ENCODE measurements at places on chromosomes 7 and 10.

DNA sequence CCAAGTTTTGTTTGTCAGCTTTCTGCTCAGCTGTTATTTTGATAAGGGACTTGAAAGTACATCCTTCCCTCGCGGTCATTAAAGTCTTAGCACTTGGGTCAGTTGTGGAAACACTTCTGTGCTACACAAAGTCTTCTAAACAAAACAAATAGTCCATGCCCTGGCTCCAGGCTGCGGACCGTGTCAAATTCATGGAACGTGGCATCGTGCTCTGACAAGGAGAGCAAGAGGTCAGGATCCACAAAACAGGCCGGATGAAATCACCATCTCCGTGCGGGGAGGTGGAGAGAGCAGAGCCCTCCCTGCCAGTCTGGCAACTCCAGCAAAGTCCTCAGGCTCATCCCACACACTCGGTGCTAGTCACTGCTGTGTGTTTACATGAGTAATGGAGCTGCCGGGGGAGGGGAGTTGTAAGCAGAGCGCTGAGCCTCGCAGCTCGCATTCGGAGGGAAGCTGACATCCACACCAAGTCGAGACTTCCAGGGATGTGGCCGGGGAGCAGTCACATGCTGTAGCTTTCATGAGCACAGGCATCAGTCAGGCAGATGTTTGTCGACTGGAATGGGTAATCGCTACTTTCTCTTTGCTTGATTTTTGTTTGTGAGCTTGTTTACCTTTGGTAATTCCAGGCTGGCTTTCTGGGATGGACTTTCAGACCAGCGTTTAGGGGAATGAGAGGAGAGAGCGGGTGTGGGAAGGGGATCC lies 147.6 kb downstream of the ARID5B start:
- DNase-seq: peak; percentile 25

GRCh38 chr7:44587843-44588711 lies 6.0 kb upstream of the TMED4 start:
- no peak for DNase-seq

DNA sequence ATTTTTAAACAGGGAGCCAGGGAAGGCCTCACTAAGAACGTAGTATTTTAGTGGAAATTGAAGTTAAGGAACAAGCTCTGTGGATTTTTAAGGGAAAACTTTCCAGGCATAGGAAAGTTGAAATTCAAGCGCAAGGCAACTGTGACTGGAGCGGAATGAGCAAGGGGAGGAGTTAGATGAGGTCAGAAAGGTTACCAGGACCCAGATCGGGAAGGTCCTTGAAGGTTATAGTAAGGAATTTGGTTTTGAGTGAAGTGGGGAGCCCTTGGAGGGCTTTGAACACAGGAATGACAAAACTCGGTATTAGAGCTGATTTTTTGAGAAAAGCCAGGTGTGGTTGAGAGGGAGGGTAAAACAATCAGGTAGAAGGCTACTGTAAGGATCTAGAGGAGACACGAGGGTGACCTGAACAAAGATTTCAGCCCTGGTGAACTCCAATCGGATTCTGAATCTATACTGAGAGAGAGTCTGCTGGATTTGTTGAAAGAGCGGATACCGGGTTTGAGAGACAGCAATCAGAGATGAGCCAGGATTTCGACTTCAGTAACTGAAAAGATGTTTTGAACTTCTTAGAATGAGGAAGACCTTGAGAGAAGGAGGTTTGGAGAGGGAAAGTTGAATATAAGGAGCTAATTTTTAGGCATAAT lies 1013.9 kb downstream of the NRG3 start:
- DNase-seq: no peak

GRCh38 chr10:123038782-123039631 lies 30.2 kb downstream of the ACADSB start:
- DNase-seq: no peak

DNA sequence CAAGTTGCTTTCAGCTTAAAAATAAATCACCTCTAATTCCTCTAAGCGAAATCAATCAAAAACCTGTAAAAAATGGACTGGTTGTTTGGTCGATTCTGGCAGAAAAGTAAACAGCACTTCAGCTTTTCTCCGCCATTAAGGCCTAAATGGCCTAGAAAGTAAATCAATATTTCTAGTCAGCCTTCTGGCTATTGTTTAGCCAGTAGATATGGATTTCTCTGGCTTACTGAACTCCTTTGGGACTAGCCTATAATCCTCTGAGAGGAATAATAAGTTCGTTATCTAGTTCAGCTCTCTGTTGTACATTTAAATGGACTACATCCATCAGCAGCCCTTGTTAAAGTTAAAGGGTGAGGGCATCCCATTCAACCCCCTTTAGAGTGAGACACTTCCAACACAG lies 400.1 kb upstream of the ETV1 start:
- no peak for DNase-seq

- no peak for DNase-seq
Observed at GRCh38 chr7:130124711-130125110, 54.4 kb downstream of the KLHDC10 start.

- no peak for DNase-seq
Observed at GRCh38 chr10:16724509-16724908, 92.7 kb downstream of the RSU1 start.

- no peak for DNase-seq
Observed at GRCh38 chr7:135370656-135371055, 137.0 kb downstream of the STRA8 start.

DNA sequence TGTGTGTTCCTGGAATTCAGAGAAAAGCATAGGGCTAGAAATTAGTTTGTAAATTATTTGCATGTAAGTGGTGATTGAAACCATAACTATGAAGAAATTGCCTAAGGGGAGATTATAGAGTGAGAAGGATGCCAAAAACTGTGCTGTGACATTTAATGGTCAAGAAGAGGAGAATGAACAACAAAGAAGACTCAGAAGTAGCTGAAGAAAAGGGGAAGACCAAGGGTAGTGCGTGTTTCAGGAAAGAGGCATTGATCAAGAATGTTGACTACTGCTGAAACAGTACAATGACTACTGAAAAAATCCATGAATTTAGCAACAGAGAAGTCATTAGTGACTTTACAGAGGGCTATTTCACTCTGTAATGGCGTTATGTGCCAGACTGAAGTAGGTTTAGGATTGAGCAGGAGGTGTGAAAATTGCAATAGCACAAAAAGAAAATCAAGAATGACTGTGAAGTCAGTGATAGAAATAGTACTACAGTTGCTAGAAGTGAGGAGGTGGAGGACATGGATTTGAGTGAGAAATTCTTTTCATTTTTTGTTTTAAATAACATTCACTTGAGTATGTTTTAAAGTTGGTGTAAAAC lies 28.9 kb upstream of the SAMD9L start:
- no peak for DNase-seq

GRCh38 chr7:141702892-141703291 lies 926 bp upstream of the DENND11 start:
- DNase-seq: no peak

DNA sequence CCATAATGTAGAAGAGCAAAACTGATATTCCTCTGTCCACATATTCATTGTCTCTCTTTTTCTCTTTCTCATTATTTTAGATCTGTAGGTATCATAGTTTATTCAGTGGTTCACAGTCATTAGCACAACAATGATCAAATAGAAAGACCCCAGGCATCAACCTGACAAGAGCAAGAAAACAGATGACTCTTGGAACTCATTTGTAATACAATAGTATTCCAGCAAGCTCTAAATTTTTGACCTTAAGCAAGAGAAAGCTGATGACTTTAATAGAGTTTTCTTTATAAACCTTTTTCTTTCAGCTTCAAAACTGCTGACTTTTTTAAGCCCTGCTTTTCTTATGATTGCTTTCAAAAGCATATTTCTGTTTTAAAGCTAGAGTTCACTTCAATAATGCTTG lies 507.5 kb upstream of the SORCS1 start:
- no peak for DNase-seq

DNA sequence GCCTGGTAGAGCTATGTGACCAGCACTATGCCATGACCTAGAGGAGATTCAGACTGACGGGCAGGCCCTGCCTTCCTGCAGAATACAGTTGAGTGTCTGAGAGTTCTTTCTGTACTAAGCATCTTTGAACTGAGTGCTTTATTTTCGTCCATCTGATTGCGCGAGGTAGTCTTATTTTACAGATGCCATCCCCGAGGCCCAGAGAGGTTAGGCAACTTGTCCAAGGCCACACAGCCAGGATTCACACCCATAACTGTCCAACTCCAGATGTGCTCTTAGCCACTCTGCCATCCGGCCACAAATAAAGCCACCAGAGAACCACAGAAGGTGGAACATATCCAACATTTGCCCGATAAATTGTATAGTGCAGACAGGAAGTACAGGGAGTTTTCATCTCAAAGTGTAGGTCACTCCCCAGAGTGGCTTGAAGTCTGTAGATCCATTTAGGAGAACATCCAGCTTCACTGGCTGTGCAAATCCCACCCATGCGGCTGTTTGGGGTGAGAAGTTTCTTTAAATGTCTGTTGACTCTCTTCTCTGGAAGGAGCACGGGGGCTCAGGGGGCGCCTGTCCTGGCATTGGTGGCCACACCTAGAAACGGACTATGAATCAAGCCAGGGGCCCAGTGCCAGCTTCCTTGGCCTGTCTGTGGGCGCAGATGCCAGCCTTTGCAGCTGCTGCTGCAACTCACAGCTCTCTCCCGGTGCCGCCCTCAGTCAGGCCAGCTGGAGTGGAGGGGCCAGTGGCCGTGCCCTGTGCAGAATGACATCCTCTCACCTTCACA lies 11.1 kb downstream of the CHST3 start:
- no peak for DNase-seq

- DNase-seq: no peak
Observed at GRCh38 chr7:74657692-74658177, at the start of gene GTF2I. GTF2I (plus strand) TSS chr7:74657718; CDS start chr7:74689129, 31,411 bp downstream.

DNA sequence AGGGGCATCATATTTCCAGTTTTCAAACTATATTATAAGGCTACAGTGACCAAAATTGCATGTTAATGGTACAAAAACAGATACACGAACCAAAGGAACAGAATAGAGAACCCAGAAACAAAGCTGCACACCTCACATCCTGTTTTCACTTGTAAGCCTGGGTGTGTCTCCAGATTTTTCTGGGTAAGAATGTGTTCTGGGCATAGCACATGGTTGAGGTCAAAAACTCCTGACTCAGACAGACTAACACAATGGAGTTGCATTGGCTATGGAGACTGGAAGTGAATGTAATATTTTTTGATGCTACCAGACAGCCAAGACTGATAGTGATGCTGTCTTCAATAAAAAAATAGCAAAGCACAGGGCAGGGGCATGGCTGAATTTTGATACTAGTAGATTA lies 1175.2 kb downstream of the NXPH1 start:
- DNase-seq: no peak

DNA sequence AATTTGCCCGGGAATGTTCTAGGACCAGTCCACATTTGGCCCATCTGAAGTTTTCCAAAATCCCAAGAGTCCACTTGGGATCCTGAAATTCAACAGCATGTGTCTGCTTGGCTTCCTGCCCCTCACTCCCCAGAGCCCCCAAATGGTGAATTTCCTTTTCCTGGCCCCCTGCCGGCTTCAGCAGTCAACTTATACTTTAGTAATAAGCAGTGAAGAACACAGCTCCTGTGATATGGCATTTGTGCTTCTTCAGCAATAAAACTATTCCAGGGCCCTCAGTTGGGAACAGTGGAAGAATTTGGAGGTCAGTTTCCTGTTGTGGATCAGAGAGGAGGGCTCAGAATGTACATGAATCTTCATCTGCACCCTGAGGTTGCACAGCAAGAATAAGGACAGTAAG lies 51.1 kb downstream of the PRF1 start:
- no peak for DNase-seq

DNA sequence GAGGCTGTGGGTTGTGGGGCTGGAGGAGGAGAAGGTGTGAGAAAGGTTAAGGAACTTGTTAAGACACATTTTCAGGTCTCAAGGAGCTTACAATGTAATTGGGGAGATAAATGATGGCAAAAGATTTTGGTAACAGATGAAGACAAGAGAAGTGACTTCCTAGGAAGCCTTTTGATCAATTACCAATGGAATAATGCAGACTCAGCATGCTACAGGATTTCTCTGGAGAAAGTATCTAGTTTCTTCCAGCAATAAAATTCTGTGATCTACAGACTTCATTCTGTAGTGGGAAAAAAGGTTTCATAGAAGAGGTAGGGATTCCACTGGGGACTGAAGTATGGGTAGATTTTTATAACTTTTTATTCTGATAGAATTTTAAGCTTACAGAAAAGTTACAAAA lies 184.2 kb upstream of the RHOBTB1 start:
- DNase-seq: no peak

DNA sequence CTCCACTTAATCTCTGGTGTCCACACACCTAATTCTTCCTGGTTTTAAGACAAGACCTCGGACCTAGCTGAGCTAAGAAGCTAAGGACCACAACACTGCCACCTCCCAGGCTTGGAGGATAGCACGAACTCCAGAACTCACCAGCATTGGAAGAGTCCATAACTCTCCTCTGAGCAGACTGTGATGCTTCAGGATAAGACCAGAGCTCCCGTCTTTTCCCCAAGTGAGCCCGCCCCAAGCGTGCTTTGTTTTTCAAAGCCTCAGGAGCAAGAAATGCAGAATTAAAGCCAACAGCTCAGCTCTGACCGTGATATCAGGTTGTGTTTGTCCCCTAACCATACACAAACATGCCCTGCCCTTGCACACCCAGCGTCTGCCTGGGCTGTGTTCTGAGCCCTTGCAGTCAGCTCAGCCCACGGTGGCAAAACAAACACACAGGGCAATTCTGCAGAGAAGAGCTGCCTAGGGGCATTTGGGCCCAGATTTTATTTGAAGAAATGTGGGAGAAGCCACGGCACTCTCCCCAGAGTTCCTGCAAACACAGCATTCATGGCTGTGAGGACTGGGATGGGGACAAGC lies 145.4 kb downstream of the WDR11 start:
- DNase-seq: no peak

GRCh38 chr7:30912986-30913811 lies 1.5 kb downstream of the AQP1 start:
- no peak for DNase-seq

- no peak for DNase-seq
Observed at GRCh38 chr10:29622382-29622922, 12.3 kb downstream of the SVIL start.

DNA sequence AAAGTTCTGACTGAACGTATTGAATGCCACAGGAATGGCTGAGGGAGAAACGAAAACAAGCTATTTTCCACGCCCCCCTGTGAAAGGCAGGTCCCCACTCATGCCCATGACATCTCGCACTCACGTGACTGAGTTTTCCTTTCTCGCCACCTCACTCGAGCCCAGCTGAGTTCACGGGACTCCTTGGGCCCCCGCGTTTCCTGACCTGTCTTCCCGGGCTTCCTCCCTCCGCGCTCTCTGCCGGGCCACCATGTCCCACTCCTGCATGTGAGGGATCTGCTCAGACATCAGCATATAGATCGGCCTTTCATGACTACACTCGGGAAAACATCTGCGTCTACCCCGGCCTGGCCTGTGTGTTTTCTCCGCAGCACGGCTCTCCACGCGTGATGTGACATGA lies 226.0 kb upstream of the ADARB2 start:
- DNase-seq: no peak

- no peak for DNase-seq
Observed at GRCh38 chr10:819326-819725, 112.2 kb downstream of the LARP4B start.
